ENCODE measurements at places on chromosomes 1 and 21.

- peak; percentile 48 for DNase-seq
Observed at GRCh38 chr1:54335011-54335754, 71.0 kb downstream of the SSBP3 start.

DNA sequence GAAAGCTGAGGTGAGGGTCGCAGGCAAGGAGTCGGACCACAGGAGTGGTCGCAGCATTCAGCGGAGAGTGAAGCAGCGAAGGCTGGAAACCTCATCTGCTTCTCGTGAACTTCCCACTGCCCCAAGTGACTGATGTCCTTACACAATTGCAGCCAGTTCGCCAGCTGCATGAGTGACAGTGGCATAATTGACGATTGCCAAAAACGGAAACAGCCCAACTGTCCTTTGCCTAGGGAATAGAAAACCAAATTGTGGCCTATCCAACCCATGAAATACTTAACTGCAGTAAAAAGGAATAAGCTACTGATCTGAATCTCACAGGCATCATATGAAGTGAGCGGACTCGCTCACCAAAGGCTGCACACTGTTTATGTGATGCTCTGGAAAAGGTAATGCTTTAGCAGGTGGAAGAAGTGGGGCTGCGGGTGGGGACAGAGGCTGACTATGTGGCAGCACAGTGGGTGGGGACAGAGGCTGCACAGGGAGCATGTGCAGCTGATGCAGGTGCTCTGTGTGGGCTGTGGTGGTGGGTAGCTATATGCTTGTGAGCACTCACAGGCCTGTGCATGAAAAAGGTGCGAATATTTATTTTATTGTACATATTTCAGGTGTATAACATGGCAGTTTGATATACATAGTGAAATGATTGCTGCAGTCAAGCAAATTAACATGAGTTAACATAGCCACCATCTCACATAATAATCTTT lies 4.2 kb upstream of the NLRP3 start:
- DNase-seq = no peak

GRCh38 chr1:27603309-27603680 lies 649 bp downstream of the AHDC1 start:
- DNase-seq = no peak

- no peak for DNase-seq
Observed at GRCh38 chr1:188466539-188466938, 1637.8 kb downstream of the PLA2G4A start.

DNA sequence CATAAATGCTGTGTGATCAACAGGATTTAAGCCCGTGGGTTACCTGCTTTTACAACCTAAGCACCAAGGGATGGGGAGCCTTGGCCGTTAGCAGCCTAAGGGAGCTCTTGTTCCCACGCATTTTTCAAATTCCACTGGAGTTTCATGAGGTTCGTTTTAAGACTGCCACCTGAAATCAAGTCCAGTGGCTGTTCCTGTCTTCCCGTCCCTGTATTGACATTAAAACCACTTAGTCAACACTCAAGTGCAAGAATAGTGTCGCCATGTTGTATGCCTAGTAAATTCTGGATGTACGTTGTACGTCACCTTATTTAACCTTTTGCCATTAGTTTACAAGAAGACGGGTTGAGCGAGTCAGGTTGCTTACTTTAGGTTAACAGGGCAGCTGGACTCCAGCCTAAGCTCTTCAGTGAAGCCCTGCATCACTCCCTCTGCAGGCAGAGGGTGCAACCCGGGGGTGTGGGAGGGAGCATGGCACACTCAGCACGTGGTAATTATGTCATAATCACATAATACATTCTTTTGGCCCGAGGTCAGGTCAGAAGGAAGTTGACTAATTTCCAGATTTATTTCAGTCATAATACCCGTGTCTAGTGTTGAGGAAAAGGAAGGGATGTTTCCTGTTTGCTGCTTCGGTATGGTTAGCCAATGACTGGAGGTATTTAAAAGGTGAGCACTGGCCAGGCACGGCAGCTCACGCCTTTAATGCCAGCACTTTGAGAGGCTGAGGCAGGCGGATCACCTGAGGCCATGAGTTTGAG lies 42.5 kb downstream of the CNST start:
- no peak for DNase-seq

- no peak for DNase-seq
Observed at GRCh38 chr1:9075022-9075421, 5.6 kb upstream of the SLC2A5 start.

- no peak for DNase-seq
Observed at GRCh38 chr1:38728585-38728908, 131.0 kb downstream of the RRAGC start.

GRCh38 chr1:158999316-159000069 lies 10.2 kb upstream of the IFI16 start:
- peak; percentile 96 for DNase-seq

All from fibroblast of skin of left biceps (primary cell).